Testis (tissue), 5 donors: ENCODE measurements at places on chromosomes 12 and 14.

DNA sequence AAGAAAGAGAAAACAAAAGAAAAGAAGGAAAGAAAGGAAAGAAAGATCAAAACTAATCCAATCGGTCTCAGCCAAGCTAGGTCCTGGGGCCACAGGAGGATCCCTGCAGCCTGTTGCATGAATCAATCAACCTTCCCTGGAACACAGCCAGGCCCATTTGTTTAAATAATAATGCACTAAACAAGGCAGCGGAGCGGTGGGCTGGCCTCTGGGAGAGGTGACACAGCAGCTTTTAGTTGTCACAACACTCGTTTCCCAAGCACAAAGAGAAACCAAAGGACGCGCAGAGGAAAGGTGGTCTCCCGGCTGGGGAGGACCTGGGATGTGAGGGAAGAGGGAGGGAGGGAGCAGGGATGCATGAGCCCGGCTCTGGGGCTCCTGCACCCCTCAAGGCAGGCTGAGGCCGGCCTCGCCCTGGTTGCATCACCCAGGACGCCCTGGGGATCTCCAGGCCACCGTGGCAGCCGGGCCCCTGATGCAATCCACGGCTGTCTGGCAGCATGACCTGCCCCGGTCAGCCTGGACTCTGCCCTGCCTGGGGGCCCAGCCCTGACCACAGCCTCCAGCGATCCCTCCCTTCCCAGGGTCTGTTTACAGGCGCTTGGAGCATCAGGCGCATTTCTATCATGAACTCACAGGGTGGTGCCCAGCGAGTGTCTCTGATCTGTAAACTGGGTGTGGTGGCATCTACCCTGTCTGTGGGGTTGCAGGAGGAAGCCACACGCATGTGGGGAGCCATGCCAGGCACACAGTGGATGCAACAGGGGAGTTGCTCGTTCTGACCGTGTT is 32.5 kb downstream of the MMP17 start:
- H3K27ac ChIP-seq = no peak overlapping the region
- H3K4me3 ChIP-seq = no peak overlapping the region
- no peaks in the 10 kb centered on the region for H3K4me1 ChIP-seq
- no peaks in the 10 kb centered on the region for H3K36me3 ChIP-seq
- no peaks in the 10 kb centered on the region for H3K27me3 ChIP-seq

- H3K4me3 ChIP-seq = no peak overlapping the region
- DNase-seq = peak; percentile 45
- H3K36me3 ChIP-seq = no peaks in the 10 kb centered on the region
- H3K4me1 ChIP-seq = no peaks in the 10 kb centered on the region
- no peak overlapping the region for H3K27ac ChIP-seq
Measured at GRCh38 chr14:81565441-81566290, 32.0 kb upstream of the SEL1L start.

GRCh38 chr14:68386950-68387779 is 405.7 kb downstream of the ZFP36L1 start:
- DNase-seq = no peak
- H3K4me3 ChIP-seq = no peak overlapping the region
- H3K27me3 ChIP-seq = no peaks in the 10 kb centered on the region
- H3K36me3 ChIP-seq = no peaks in the 10 kb centered on the region
- peaks cover 10% of the 10 kb centered on the region for H3K4me1 ChIP-seq
- H3K27ac ChIP-seq = no peak overlapping the region

DNA sequence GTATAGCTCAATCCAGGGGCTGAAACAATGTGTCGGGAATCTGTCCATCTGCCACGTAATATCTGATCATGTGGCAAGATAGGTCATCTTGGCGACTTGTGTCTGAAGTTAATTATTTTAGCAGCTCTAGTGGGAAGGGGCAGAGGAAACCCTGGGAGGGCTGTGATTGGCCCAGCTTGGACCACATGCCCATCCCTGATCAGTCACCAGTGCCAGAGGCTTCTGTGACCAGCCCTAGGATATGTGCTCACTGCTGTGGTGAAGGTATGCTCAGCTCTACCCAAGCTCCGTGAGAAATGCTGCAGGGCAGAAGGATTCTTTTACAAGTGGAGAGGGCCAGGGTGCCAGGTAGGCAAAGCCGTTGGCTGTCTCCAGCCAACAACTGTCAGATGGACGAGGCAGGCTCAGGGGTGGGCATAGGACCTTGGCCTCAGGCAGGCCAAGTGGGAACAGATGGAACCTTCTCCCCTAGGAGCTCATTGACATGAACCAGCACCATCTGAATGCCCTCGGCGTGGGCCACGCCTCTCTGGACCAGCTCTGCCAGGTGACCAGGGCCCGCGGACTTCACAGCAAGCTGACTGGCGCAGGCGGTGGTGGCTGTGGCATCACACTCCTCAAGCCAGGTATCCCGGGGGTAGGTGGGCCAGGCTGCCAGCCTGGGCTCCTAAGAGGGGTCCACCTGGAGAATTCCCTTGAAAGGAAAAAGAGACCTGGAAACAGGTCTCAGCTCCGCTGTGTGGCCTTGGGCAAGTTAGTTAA is 21.1 kb downstream of the MVK start:
- H3K4me3 ChIP-seq = no peak overlapping the region
- no peak overlapping the region for H3K27ac ChIP-seq
- H3K4me1 ChIP-seq = peaks cover 7% of the 10 kb centered on the region
- no peaks in the 10 kb centered on the region for H3K36me3 ChIP-seq
- no peak for DNase-seq
